ENCODE measurements at places on chromosomes 11 and 22. TPM values are rescaled to one million over a fixed set of nuclear protein-coding genes. Genes with fewer than 3 reads are reported as not detected.

P2RY2 gene
- 0.40 TPM for polyA plus RNA-seq

TSPAN32 gene
- polyA plus RNA-seq: 1.9 TPM

DENND6B gene
- 4.0 TPM for polyA plus RNA-seq

SAA1 gene
- 1,180 TPM for polyA plus RNA-seq

OSBP2 gene
- polyA plus RNA-seq: 1.1 TPM

CBL gene
- polyA plus RNA-seq: 1.7 TPM

GTSE1 gene
- polyA plus RNA-seq: 0.49 TPM

SPON1 gene
- 8.1 TPM for polyA plus RNA-seq

TSSK2 gene
- polyA plus RNA-seq: 0.07 TPM

MUC2 gene
- polyA plus RNA-seq: not detected

ZP1 gene
- 1.5 TPM for polyA plus RNA-seq

FXYD6 gene
- polyA plus RNA-seq: 15.5 TPM

SLC1A2 gene
- polyA plus RNA-seq: 13.1 TPM

SMTNL1 gene
- not detected for polyA plus RNA-seq

BDNF gene
- 0.22 TPM for polyA plus RNA-seq

OR10D3 gene
- polyA plus RNA-seq: not detected

KIRREL3 gene
- polyA plus RNA-seq: 0.34 TPM

METTL15 gene
- 4.3 TPM for polyA plus RNA-seq

CALCA gene
- 1.1 TPM for polyA plus RNA-seq

TSGA10IP gene
- not detected for polyA plus RNA-seq

SLC17A6 gene
- not detected for polyA plus RNA-seq

NLRP14 gene
- 0.11 TPM for polyA plus RNA-seq

NXPE2 gene
- not detected for polyA plus RNA-seq

C11orf86 gene
- polyA plus RNA-seq: 0.55 TPM

MPEG1 gene
- polyA plus RNA-seq: 2.3 TPM

ZNF202 gene
- polyA plus RNA-seq: 3.5 TPM

BTG4 gene
- not detected for polyA plus RNA-seq

ABCC8 gene
- 44.4 TPM for polyA plus RNA-seq

MYO18B gene
- 0.06 TPM for polyA plus RNA-seq

CDON gene
- 7.3 TPM for polyA plus RNA-seq

MLC1 gene
- 0.08 TPM for polyA plus RNA-seq

ABTB2 gene
- 1.1 TPM for polyA plus RNA-seq

OR8D1 gene
- not detected for polyA plus RNA-seq

TMEM151A gene
- 0.22 TPM for polyA plus RNA-seq

MAP6 gene
- 1.8 TPM for polyA plus RNA-seq

RIMBP3B gene
- not detected for polyA plus RNA-seq

SCN4B gene
- 3.5 TPM for polyA plus RNA-seq

OR52E8 gene
- polyA plus RNA-seq: not detected

NXPE1 gene
- not detected for polyA plus RNA-seq

CEND1 gene
- 0.04 TPM for polyA plus RNA-seq

GDPD4 gene
- not detected for polyA plus RNA-seq

GAL3ST1 gene
- polyA plus RNA-seq: 4.5 TPM

OR56A1 gene
- polyA plus RNA-seq: not detected
